ENCODE measurements at places on chromosomes 16 and 17. TPM values are rescaled to one million over a fixed set of nuclear protein-coding genes. Genes with fewer than 3 reads are reported as not detected.

DNA sequence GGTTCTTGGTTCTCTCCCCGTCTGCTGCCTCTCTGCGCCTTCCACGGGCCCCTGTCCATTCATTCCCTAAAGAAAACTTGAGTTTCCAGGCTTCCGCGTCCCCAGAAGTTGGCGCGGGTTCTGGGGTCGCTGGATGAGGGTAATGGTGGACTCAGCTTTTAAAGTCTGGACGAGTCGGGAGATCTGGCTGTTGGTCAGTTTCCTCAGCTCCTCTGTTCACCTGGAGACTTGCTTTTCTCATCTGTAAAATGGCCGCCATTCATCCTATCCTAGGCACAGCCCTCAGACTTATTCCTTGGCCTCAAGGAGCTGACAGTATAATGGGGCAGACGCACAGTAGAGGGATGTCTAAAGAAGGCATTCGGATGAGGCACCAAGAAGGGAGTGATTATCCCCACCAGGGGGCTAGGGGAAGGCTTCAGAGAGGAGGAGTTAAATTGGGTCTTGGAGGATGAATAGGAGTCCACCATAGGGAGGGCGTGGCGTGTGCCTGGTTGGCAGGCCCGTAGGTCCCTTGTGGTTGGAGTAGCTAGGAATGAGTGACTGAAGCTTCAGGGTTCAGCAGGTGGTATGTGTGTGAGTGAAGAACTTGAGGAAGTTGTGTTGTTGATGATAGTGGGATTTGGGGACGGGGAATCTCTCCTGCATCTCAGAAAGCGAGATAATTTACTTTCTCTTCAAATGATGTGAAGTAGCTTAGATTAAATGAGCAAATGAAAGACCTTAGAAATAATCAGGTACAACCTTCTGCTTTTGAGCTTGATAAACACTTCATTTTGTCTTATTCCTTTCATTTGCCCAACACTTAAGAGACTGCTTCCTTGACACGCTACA lies 652 bp downstream of the VPS35L start:
- H3K27me3 ChIP-seq: no peaks in the 10 kb centered on the region
- H3K27ac ChIP-seq: peak overlapping the region; percentile 77
- DNase-seq: no peak
- H3K4me1 ChIP-seq: no peaks in the 10 kb centered on the region
- H3K36me3 ChIP-seq: no peaks in the 10 kb centered on the region

- H3K27me3 ChIP-seq: no peaks in the 10 kb centered on the region
- no peaks in the 10 kb centered on the region for H3K36me3 ChIP-seq
- H3K4me1 ChIP-seq: no peaks in the 10 kb centered on the region
- no peak overlapping the region for H3K4me3 ChIP-seq
- H3K27ac ChIP-seq: no peak overlapping the region
Observed at GRCh38 chr17:70099884-70100283, 24.9 kb downstream of the KCNJ16 start.

GRCh38 chr17:5700745-5701144 lies 116.4 kb upstream of the NLRP1 start:
- no peak overlapping the region for H3K27ac ChIP-seq
- no peak overlapping the region for H3K4me3 ChIP-seq
- H3K36me3 ChIP-seq: no peaks in the 10 kb centered on the region
- no peaks in the 10 kb centered on the region for H3K4me1 ChIP-seq

DNA sequence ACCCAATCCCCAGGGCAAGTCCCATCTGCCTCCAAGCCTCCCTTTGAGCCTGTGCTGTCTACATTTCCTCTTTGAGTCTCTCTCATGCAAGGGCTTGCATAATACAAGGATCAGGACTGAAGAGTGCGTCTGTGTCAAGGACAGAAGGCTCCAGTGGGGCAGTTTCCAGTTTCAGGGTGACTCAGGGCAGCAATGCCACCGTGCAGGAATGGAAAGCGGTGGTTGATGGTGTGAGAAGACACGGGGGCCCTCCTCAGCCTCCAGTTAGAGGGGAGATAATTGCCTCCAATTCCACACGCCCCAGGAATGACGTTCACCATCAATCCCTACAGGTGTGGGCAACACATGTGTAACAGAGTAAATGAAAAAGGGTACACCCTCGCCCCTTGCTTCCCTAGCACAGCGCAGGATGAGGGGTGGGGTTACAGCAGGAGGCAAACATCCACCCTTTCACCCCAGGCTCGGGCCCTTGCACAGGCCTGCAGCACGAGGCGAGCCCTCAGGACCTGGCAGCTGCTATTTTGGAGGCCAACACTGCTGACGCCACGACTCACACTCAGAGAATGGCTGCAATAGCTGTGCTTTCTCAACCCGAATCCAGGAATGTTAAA lies 24.8 kb upstream of the SLC25A19 start:
- H3K27ac ChIP-seq: no peak overlapping the region
- DNase-seq: no peak
- no peaks in the 10 kb centered on the region for H3K4me1 ChIP-seq
- H3K4me3 ChIP-seq: no peak overlapping the region

- H3K4me1 ChIP-seq: no peaks in the 10 kb centered on the region
- DNase-seq: no peak
- no peaks in the 10 kb centered on the region for H3K36me3 ChIP-seq
- H3K4me3 ChIP-seq: no peak overlapping the region
- H3K27me3 ChIP-seq: no peaks in the 10 kb centered on the region
- H3K27ac ChIP-seq: no peak overlapping the region
Observed at GRCh38 chr17:74408262-74408661, 23.6 kb upstream of the GPRC5C start.

DNA sequence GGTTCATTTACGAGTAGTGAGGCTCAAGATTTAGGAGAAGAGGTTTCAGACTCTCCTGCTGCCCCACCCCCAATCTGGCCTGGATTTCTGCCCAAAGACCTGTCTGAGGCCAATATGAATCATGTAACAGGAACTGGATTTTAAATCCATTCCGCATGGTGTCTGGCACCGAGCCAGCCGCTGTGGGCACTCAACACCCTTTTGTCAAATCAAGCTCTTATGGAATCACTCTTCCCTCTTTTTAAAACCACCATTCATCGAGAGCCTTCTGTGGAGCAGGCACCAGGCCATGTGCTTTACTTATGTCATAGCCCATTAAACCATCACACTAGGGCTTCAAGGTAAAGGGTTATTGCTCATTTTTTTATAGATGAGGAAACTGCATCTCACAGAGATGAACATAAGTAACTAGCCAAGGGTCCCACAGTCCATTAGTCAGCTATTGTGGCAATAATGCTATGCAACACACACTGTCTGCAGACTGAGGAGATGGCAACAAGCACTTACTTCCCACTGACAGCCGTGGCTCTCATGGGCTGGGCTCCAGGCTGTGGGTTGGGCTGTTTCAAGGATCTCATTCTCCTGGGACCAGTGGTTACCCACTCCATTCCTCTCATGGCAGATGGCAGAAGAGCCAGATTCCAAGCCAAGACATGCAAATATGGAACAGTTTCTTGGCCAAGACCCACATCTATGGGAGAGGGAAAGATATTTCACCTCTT lies 93.6 kb downstream of the WSCD1 start:
- no peaks in the 10 kb centered on the region for H3K4me1 ChIP-seq
- no peak for DNase-seq
- no peak overlapping the region for H3K4me3 ChIP-seq
- no peak overlapping the region for H3K27ac ChIP-seq
- no peaks in the 10 kb centered on the region for H3K36me3 ChIP-seq

- H3K4me3 ChIP-seq: no peak overlapping the region
- no peaks in the 10 kb centered on the region for H3K27me3 ChIP-seq
- H3K4me1 ChIP-seq: no peaks in the 10 kb centered on the region
- H3K27ac ChIP-seq: no peak overlapping the region
Observed at GRCh38 chr16:84786605-84787262, 33.1 kb upstream of the CRISPLD2 start.

DNA sequence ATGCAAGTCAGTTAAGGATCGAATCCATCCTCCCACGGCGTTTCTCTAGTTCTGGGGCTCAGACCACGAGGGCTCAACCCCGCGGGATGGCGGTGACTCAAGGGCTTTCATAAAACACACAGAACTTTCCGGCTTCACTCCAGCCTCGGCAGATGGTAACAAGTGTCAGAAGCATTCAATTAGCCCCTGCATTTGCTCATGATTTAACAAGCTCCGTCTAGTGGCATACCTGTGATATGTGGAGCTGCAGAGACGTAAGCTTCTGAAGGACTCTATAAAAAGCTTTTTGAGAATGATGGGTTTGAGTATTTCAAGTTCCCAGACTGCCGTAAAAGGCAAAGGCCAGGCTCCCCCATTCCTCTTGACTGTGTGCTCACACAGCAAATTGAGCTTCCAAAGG lies 91.3 kb upstream of the SEC14L1 start:
- no peak overlapping the region for H3K27ac ChIP-seq
- H3K27me3 ChIP-seq: peaks cover 22% of the 10 kb centered on the region
- H3K36me3 ChIP-seq: no peaks in the 10 kb centered on the region
- H3K4me1 ChIP-seq: no peaks in the 10 kb centered on the region
- DNase-seq: no peak

- H3K36me3 ChIP-seq: no peaks in the 10 kb centered on the region
- H3K4me3 ChIP-seq: no peak overlapping the region
- no peaks in the 10 kb centered on the region for H3K27me3 ChIP-seq
Observed at GRCh38 chr16:51988977-51989376, 558.0 kb downstream of the TOX3 start.

- no peak for DNase-seq
- H3K27me3 ChIP-seq: no peaks in the 10 kb centered on the region
- no peaks in the 10 kb centered on the region for H3K36me3 ChIP-seq
- H3K4me3 ChIP-seq: no peak overlapping the region
- no peaks in the 10 kb centered on the region for H3K4me1 ChIP-seq
Observed at GRCh38 chr16:49529411-49530045, 155.9 kb downstream of the C16orf78 start.

- no peak overlapping the region for H3K27ac ChIP-seq
- H3K27me3 ChIP-seq: no peaks in the 10 kb centered on the region
- peaks cover 3% of the 10 kb centered on the region for H3K4me1 ChIP-seq
- H3K36me3 ChIP-seq: no peaks in the 10 kb centered on the region
- no peak for DNase-seq
Observed at GRCh38 chr16:2981899-2982250, 1.6 kb upstream of the PKMYT1 start.

DNA sequence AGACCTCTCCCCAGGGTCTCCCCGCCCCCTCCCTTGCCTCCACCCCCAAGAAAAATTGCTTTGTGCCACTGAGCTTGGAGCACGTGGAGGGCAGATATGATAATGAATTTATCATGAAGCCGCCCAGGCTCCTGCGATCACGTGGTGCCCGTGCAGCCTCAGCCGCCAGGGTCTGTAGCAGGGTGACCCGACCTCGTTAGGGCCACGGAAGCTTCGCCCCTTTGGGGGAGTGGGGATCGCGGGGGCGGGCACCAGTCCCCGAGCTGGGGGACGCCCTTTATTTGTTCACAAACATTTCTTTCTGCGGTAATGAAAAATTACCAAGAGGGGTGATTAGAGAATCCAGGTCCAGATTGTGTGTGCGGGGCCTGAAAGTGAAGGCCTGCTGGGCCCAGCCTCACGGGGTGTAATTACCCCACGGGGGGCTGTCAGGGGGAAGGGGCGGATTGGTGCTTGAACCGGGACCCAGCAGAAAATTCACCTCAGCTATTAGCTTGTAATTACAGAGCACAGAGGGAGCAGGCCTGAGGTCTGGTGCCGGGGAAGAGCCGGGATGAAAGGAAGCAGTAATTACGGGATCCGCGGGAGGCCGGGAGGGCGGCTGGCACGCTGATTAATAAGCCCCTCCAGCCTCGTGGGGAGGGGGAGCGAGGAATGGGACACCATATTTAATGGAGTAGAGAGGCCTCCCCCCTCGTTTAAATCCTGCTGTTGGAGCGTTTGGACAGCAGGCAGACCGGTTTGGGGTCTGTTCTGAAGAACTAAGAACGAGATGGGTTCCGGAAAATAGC lies 13.3 kb downstream of the GSE1 start:
- no peak overlapping the region for H3K27ac ChIP-seq
- DNase-seq: no peak
- no peaks in the 10 kb centered on the region for H3K36me3 ChIP-seq
- peak overlapping the region; percentile 21 for H3K4me3 ChIP-seq
- H3K27me3 ChIP-seq: no peaks in the 10 kb centered on the region
- H3K4me1 ChIP-seq: no peaks in the 10 kb centered on the region

- H3K36me3 ChIP-seq: no peaks in the 10 kb centered on the region
- H3K27ac ChIP-seq: peak overlapping the region; percentile 59
- H3K4me3 ChIP-seq: no peak overlapping the region
- no peak for DNase-seq
- no peaks in the 10 kb centered on the region for H3K4me1 ChIP-seq
Observed at GRCh38 chr17:42845918-42846593, 1.7 kb downstream of the AOC2 start.

DNA sequence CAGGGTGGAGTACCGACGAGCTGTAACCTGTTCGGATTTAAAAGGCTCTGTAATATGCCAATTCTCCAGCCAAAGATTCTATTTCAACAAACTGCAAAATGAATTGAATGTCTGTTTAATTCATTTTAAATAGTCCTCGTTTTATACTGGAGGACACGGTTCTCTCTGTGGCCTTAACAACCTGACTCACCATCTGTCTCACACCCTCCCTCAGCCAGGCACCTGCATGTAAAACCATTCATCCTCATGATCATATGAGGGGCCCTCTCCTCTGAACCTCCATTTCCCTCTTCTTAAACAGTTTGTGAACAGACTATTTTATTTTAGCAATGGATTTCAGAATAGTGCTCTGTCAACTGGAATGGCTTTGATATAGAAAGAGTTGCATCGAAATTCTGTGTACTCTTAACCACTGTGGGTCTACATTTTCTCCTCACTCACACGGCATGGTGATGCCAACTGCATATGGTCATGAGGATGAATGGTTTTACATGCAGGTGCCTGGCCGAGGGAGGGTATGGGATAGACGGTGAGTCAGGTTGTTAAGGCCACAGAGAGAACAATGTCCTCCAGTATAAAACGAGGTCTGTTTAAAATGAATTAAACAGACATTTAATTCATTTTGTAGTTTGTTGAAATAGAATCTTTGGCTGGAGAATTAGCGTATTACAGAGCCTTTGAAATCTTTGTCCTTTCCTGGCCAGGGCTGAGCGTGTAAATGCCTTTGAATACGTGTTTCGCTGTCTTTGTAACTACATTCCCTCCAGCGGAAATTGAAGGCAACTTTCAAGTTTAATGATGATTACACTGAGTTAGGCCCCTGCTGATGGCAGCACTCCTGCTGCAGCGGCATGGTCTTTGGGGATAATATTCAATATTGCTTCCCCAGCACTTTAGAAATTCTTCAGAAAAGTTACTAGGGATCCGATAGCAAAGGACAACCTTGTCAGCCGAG lies 329.6 kb downstream of the SNX29 start:
- H3K4me1 ChIP-seq: no peaks in the 10 kb centered on the region
- DNase-seq: no peak
- H3K4me3 ChIP-seq: no peak overlapping the region
- no peak overlapping the region for H3K27ac ChIP-seq
- no peaks in the 10 kb centered on the region for H3K36me3 ChIP-seq

The MT1H gene
- not detected for total RNA-seq

The SBK1 gene
- total RNA-seq: 1.5 TPM

The HSD17B1 gene
- total RNA-seq: 5.6 TPM

The KIAA0513 gene
- 10.8 TPM for total RNA-seq

The OTOA gene
- 1.5 TPM for total RNA-seq

The CRISPLD2 gene
- 216 TPM for total RNA-seq

The VMO1 gene
- 0.98 TPM for total RNA-seq

The DRC7 gene
- total RNA-seq: not detected

Measured in breast epithelium (tissue), 4 donors.